ENCODE measurements at places on chromosomes 5 and 9. TPM values are rescaled to one million over a fixed set of nuclear protein-coding genes. Genes with fewer than 3 reads are reported as not detected.

GRCh38 chr9:130938184-130938651, 829 bp downstream of the FIBCD1 start:
- H3K36me3 ChIP-seq: no peaks in the 10 kb centered on the region
- peaks cover 26% of the 10 kb centered on the region for H3K27me3 ChIP-seq
- peak overlapping the region; percentile 48 for H3K4me3 ChIP-seq
- DNase-seq: no peak
- H3K27ac ChIP-seq: no peak overlapping the region

DNA sequence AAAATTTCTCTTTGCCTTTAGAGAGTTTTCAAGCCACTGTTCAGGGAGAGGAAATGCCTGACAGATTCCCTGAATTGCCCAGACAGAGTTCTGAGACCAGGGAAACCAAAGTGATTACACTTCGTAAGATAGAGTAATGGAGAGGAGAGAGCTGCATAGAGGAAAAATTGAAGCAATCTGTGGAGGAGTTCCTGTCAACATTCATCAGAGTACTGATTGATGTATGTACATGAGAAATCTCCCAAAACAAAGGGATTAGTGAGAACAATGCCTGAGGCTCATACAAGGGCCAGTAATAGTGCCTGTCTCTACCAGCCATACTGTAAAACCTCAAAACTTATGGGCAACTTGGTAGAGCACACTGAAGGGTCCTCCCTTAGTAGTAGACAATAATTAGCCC, 79.0 kb upstream of the TRIM32 start:
- no peaks in the 10 kb centered on the region for H3K4me1 ChIP-seq
- peaks cover 65% of the 10 kb centered on the region for H3K36me3 ChIP-seq
- no peak for DNase-seq
- H3K27me3 ChIP-seq: no peaks in the 10 kb centered on the region
- no peak overlapping the region for H3K4me3 ChIP-seq

GRCh38 chr5:141814064-141814964, 63.9 kb downstream of the PCDH1 start:
- H3K27me3 ChIP-seq: peaks cover 55% of the 10 kb centered on the region
- H3K4me1 ChIP-seq: peaks cover 5% of the 10 kb centered on the region
- H3K36me3 ChIP-seq: no peaks in the 10 kb centered on the region
- H3K4me3 ChIP-seq: no peak overlapping the region

GRCh38 chr9:98418578-98419259, 163.3 kb upstream of the TBC1D2 start:
- peaks cover 10% of the 10 kb centered on the region for H3K27me3 ChIP-seq
- H3K4me1 ChIP-seq: no peaks in the 10 kb centered on the region
- no peak overlapping the region for H3K4me3 ChIP-seq
- H3K27ac ChIP-seq: no peak overlapping the region

DNA sequence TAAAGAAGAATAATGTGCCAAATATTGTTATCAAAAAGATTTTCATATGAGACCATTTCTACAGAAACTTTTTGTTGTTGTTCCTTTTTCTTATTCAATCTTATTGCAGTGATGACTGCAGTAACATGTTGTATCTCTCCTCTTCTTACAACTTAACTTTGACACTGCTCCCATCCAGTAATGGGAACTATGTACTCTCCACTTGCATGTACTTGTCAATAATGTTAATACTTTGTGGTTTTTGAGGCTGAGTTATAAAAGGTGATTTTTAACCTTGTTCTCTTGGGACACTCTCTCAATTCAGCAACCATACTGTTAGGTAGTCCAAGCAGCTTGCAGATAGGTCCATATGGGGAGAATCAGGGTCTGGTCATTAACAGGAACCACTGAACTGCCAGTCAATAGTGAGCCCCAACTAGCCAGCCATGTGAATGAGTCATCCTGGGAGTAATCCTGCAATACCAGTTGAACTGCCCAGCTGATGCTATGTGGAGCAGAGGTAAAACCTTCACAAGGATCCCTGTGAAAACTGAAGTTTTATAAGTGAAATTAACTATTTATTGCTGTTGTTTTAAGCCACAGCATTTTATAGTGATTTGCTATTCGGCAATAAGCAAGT, 199.6 kb upstream of the DAB2 start:
- no peaks in the 10 kb centered on the region for H3K36me3 ChIP-seq
- peaks cover 19% of the 10 kb centered on the region for H3K27me3 ChIP-seq
- H3K27ac ChIP-seq: no peak overlapping the region
- H3K4me3 ChIP-seq: no peak overlapping the region
- H3K4me1 ChIP-seq: no peaks in the 10 kb centered on the region

- H3K27me3 ChIP-seq: peaks cover 8% of the 10 kb centered on the region
- H3K4me1 ChIP-seq: no peaks in the 10 kb centered on the region
- H3K36me3 ChIP-seq: no peaks in the 10 kb centered on the region
- no peak for DNase-seq
- no peak overlapping the region for H3K27ac ChIP-seq
- no peak overlapping the region for H3K4me3 ChIP-seq
Observed at GRCh38 chr9:18666986-18667772, 193.2 kb downstream of the ADAMTSL1 start.

DNA sequence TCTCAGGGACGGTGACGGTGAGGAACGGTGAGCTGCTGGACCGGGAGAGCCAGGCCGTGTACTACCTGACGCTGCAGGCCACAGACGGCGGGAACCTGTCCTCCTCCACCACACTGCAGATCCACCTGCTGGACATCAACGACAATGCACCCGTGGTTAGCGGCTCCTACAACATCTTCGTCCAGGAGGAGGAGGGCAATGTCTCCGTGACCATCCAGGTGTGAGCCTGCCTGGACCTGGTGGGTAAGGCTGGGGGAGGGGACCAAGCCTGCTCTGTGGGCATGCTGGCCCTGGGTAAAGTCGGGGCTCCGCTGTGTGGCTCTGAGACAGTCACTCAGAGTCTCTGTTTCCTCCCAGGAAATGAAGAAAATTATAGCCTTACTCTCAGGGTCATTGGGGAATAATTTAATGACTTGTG, 29.3 kb downstream of the CDHR2 start:
- DNase-seq: peak; percentile 73
- peaks cover 6% of the 10 kb centered on the region for H3K4me1 ChIP-seq
- H3K27ac ChIP-seq: no peak overlapping the region
- no peak overlapping the region for H3K4me3 ChIP-seq
- no peaks in the 10 kb centered on the region for H3K27me3 ChIP-seq

DNA sequence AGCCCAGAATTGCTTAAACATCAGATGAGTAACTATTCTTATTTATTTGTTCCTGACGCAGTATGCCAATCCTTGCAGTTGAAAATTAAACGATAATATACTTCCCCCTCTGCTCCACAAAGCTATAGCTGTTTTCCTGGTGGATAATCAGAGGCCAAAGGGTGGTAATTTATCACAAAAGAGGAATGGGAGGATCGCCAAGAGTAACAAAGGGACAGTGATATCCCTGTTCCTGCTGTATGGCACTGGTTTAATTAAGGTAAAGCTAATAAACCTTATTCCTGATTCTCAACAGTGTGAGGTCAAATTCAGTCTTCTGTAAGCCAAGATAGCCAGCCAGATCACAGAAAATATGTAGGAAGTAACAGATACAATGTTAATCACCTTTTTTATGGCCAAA, 33.4 kb upstream of the PTGER4 start:
- H3K36me3 ChIP-seq: no peaks in the 10 kb centered on the region
- DNase-seq: no peak
- no peak overlapping the region for H3K4me3 ChIP-seq
- H3K27me3 ChIP-seq: no peaks in the 10 kb centered on the region

GRCh38 chr5:44943647-44944046, 134.9 kb downstream of the MRPS30 start:
- H3K36me3 ChIP-seq: no peaks in the 10 kb centered on the region
- H3K4me1 ChIP-seq: no peaks in the 10 kb centered on the region
- no peak overlapping the region for H3K27ac ChIP-seq
- no peaks in the 10 kb centered on the region for H3K27me3 ChIP-seq

- no peaks in the 10 kb centered on the region for H3K4me1 ChIP-seq
- H3K4me3 ChIP-seq: no peak overlapping the region
- H3K27me3 ChIP-seq: no peaks in the 10 kb centered on the region
- no peak for DNase-seq
- no peak overlapping the region for H3K27ac ChIP-seq
Observed at GRCh38 chr9:132214027-132214622, 52.3 kb downstream of the NTNG2 start.

DNA sequence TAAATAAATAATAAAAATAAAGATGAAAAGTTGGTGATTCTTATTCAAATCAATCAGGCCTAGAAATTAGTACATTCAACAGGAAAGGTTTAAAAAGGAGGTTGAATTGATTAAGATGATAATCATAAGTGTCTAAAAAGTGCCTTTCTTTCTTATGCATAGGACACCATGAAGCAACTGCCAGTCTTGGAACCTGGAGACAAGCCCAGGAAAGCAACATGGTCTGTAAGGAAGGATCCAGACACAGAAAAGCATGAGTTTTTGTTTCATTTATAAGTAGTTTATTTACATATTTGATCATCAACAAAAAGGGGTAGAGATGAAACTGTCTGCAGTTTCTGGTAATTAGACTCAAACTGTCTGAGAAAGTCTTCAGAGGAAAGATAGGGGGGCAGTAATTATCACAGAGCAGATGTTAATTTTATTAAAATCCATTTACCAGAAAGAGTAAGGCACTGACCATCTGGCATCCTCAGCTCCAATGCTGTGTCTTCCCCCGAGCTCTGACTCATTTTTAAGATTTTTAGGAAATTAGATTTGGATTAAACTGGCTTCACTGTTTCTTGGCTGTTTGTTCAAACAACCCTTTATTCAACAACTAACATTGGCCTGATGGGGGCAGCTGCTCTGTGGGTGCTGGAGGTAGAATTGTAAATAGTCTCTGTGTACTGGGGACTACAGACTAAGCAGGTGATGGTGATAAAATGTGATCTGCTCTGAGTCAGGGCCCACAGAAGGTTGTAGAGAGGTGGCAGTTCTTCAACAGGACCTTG, 2.7 kb downstream of the RABEPK start:
- peaks cover 13% of the 10 kb centered on the region for H3K36me3 ChIP-seq
- no peak overlapping the region for H3K4me3 ChIP-seq
- peaks cover 45% of the 10 kb centered on the region for H3K4me1 ChIP-seq
- no peak for DNase-seq

- H3K36me3 ChIP-seq: no peaks in the 10 kb centered on the region
- H3K4me1 ChIP-seq: no peaks in the 10 kb centered on the region
- H3K27me3 ChIP-seq: peaks cover 17% of the 10 kb centered on the region
- H3K27ac ChIP-seq: no peak overlapping the region
Observed at GRCh38 chr5:68862560-68862959, 231.3 kb upstream of the SLC30A5 start.

DNA sequence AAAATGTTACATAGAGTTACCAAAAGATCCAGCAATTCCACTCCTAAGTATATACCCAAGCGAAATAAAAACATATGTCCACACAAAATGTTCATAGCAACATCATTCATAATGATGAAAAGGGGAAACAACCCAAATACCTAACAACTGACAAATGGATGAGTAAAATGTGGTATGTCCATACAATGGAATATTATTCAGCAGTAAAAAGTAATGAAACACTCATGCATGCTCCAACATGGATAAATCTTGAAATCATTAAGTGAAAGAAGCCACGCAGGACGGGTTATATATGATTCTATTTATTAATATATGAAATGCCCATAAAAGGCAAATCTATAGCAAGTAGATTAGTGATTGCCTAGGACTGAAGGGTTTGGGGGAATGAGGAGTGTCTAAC, 6.0 kb downstream of the DENND1A start:
- H3K4me3 ChIP-seq: no peak overlapping the region
- no peak overlapping the region for H3K27ac ChIP-seq
- DNase-seq: no peak
- H3K36me3 ChIP-seq: peaks cover 6% of the 10 kb centered on the region

DNA sequence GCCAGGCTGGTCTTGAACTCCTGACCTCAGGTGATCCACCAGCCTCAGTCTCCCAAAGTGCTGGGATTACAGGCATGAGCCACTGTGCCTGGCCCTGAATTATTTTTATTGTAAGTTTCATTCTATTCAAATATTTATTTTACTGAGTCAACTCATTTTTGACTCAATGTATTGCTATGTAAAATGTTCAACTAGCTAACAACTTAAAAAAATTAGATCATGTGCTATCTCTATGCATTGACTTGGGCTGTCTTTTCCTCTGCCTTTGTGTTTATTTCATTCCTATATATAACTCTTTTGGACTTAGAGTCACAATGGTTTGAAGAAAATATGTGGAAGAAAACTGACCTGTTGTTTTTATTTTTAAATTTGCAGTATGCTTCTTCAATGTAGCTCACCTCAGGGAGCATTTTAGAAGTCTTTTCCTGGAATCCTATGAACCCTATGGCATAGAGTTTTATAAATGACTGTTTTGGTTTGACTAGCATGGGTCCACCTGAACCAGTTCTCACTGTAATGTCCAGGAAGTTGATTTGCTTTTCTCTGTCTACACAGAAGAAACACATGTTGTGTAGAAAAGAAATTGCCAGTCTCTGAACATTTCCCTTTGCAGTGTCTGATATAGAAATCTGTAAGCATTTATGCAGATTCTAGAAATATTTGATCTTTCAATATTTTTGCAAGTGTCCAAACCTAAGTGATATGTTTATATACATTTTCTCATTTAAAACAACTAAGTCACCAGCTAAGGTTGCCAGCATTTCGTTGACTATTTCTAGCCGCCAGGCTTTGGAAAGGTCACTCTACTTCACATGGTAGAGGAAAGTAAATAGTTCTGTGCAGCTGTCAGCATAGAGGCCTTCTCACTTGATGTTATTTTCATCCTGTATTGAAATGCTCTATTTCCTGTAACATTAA, 138.8 kb downstream of the PCSK1 start:
- no peak overlapping the region for H3K4me3 ChIP-seq
- no peak overlapping the region for H3K27ac ChIP-seq
- H3K4me1 ChIP-seq: no peaks in the 10 kb centered on the region
- DNase-seq: no peak

- peak; percentile 5 for DNase-seq
- peaks cover 7% of the 10 kb centered on the region for H3K4me1 ChIP-seq
- no peak overlapping the region for H3K4me3 ChIP-seq
- H3K36me3 ChIP-seq: peaks cover 2% of the 10 kb centered on the region
- no peaks in the 10 kb centered on the region for H3K27me3 ChIP-seq
Observed at GRCh38 chr5:75265731-75266130, 29.1 kb upstream of the ANKRD31 start.

- no peak overlapping the region for H3K27ac ChIP-seq
- no peaks in the 10 kb centered on the region for H3K36me3 ChIP-seq
- H3K27me3 ChIP-seq: peaks cover 10% of the 10 kb centered on the region
- DNase-seq: no peak
Observed at GRCh38 chr5:159508344-159508743, 178.1 kb upstream of the IL12B start.

GPR151 gene
- total RNA-seq: not detected

ZDHHC11B gene
- total RNA-seq: 1.1 TPM

FGF1 gene
- not detected for total RNA-seq

SLC34A3 gene
- total RNA-seq: not detected

PRRX2 gene
- total RNA-seq: not detected

PFN3 gene
- not detected for total RNA-seq

SLCO4C1 gene
- total RNA-seq: 0.18 TPM

Measured in naive thymus-derived CD8-positive, alpha-beta T cell (primary cell).